HCT116 (cell line): ENCODE measurements at places on chromosomes 2 and 18. TPM values are rescaled to one million over a fixed set of nuclear protein-coding genes. Genes with fewer than 3 reads are reported as not detected.

The SEMA4F gene
- total RNA-seq: 12.3 TPM

The GAREM1 gene
- total RNA-seq: 11.1 TPM

The MYOM1 gene
- 0.52 TPM for total RNA-seq

The PTGR3 gene
- 25.3 TPM for total RNA-seq
